Stimulated activated CD8-positive, alpha-beta memory T cell treated with anti-CD3 and anti-CD28 coated beads, Interleukin-4, amount 100 ng/mL, for 48 hours (primary cell): ENCODE measurements at places on chromosomes 4 and X.

DNA sequence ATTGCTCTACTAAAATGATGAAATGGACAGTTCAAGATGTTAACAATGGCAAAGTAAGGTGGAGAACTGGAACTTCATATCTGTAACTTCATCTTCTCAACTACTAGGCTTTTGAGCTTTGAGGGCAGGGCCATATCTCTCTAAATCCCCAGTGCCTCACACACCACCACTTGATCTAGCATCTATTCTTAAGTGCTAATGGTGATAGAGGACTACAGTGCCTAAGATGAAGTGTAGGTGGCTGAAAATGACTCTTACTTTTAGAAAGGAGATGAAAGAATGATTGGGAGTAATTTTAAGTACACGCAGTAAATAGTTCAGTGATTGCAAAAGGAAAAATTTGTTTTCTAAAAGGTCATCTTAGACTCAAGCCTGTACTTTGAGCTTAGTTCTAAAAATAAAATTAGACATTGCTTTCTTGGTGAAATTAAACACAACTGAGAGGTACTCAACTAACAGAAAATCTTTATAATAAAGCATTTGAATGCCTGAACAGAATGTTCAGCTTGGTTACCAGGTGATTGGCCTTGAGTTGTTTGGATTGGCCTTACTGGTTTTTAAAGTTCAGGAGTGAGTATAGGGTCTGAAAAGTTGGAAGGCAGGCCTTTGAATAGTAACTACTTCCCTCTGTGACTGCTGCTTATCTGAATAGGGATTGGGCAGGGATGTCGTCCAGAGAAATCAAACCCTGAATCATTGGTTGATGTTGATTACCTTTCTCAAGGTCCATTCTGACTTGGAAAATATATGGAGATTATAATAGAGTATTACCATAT lies 45.4 kb downstream of the DIAPH2 start:
- no peak for DNase-seq

DNA sequence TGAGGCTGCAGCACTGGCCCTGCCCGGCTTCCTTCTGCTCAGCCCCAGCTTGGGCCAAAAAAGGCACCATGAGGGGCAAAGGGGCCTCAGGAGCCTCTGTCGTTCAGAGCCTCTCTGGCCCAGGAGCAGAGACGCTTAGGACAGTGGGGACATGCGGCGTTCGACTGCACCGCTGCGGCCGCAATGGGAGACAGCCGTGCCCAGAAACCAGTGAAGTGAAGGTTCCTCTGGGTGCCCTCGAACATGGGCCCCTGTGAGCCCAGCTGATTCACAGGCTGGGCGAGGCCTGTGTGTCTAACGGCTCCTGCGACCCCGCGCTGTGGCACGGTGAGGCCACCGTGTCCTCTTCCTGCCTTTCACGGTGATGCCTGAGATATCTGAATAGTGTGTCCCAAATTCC lies 235.0 kb downstream of the AFAP1 start:
- no peak for DNase-seq

- DNase-seq = no peak
Observed at GRCh38 chr4:41215155-41215554, 813 bp upstream of the APBB2 start.

DNA sequence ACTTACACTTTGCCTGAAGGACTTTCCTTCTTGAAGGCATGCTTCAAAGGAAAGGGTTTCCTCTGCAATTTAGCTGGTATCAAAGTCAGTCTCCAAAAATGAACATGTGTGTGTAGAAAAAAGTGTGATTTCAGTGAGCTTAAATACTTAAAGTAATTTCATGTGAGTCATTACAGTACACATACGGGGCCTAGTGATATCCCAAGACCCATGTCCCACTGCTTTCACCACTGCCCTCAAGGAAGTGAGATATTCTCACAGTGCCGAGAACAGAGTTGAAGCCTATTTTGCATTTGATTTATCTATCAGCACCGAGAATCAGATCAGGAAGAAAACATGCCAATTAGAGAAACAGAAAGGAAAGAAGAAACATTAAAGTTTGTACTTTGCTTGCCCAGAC lies 61.0 kb downstream of the CHST7 start:
- no peak for DNase-seq

- no peak for DNase-seq
Observed at GRCh38 chrX:15194146-15194545, 75.7 kb downstream of the ASB9 start.

DNA sequence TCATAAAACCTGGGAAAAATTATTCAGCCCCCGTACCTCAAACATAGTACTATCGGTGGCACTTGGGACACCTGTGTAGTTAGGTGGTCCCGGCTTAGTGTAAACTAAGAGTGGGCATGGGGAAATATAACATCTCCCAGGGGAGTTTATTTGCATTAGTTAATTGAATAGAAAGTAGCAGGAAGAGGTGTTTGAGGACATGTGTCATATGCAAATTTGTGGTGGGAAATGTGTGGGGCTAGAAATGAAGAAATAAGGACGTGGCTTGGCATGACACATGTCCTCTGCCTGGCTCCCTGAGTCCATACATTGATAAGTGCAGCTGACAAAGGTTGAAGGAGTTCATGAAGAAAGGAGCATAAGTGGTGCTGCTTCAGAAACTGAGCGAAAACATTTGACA lies 483.6 kb downstream of the SH2D1A start:
- DNase-seq = no peak

GRCh38 chr4:95251568-95251967 lies 297.2 kb downstream of the UNC5C start:
- DNase-seq = no peak

GRCh38 chr4:171667906-171668305 lies 145.3 kb upstream of the GALNTL6 start:
- no peak for DNase-seq

DNA sequence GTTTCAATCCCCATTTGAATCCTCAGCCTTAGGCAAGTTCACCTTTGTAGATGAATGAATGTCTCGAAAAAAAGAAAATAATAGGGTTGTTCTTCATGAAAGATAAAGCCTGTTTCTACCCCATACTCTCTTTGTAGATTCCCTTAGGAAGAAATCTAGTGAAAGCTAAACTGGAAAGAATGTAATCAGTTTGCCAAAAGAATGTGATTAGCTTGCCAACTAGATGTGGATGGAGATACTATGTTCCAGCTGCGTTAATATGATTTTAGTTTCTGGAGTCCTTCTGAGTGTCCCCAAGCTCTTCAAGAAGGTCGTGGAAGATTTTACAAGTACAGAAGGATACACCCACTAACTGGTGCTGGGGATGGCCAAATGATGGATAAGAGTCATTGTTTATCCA lies 162.3 kb upstream of the EDNRA start:
- no peak for DNase-seq

DNA sequence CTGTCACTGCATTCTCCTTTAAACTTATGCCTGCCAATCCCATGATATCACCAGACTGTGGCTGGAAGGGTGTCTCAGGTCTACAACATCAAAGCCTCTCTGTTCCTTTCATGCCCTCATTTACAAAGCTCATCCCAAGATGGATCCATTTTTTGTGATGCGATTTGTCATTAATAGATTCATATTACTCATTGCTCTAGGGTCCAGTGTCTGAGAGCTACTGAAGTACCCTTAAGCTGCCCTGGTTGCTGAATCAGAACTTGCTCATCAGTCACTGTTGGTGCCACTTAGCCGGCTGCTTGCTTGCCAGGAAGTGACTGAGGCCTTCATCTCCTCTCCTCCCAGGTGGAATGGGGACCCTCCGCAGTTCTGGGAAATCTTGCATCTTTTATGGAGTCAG lies 395.5 kb upstream of the BOD1L1 start:
- DNase-seq = no peak

- DNase-seq = no peak
Observed at GRCh38 chrX:2325076-2325784, 175.5 kb downstream of the DHRSX start.

DNA sequence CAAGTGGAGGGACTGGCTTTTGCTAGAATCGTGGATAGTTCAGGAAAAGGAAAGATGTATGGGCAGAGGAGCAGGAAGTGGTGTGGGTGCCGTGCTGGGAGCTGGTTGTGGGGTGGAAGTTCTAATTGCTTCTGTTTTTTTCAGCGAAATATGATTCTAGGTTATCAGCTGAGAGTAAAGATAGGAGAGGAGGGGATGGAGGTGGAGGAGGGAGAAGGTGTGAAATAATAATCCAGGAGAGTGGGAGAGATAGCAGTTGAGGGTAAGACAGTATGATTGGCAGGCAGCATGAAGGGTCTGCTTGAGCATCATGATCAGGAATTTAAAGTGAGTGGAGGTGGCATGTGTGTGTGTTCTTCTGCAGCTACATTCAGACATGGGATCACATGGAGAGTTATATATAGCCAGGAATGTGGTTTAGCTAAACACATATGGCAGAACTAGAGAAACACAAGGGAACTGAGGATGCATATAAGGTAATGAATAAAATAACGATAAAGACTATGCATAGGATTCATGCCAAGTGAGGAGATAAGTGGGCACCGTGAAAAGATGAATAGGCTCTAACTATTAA lies 133.7 kb downstream of the ANK2 start:
- no peak for DNase-seq

- no peak for DNase-seq
Observed at GRCh38 chr4:8599657-8600056, 7.1 kb downstream of the CPZ start.

DNA sequence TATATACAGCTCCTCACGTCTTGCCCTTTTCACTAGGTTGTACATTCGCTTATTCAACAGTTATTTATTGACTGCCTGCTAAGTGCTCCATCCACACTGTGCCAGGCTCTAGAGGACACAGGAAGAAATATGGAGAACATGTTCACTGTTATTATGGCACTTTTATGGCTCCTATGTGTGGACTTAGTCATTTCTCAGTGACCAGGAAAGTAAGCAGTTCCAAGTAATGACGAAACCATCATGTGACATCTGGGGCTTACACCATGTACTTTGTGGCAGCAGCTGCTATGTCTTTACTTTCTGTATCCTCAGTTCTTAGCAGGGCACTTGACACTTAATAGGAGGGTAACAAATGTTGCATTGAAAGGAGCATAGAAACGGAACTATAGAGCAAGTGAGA lies 278.0 kb downstream of the ANK2 start:
- no peak for DNase-seq

DNA sequence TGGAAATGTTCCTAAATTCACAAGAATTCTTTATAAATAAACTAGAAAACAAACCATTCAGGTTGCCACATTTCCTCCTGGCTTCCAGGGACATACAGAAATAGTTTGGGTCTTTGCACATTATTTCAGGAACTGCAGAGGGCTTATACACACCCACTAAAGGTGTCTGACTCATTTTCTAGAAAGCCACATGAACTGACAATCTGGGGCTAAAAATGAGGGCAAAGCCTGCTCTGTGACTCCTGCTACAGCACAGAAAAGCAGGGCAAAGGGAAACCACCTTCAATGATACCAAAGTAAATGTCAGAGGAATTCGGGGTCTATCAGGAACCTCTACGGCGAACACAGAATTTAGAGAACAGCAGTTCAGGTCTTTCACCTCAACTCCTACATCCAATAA lies 112.2 kb upstream of the MAP3K15 start:
- no peak for DNase-seq

- no peak for DNase-seq
Observed at GRCh38 chr4:55488716-55489115, 58.0 kb downstream of the CLOCK start.

DNA sequence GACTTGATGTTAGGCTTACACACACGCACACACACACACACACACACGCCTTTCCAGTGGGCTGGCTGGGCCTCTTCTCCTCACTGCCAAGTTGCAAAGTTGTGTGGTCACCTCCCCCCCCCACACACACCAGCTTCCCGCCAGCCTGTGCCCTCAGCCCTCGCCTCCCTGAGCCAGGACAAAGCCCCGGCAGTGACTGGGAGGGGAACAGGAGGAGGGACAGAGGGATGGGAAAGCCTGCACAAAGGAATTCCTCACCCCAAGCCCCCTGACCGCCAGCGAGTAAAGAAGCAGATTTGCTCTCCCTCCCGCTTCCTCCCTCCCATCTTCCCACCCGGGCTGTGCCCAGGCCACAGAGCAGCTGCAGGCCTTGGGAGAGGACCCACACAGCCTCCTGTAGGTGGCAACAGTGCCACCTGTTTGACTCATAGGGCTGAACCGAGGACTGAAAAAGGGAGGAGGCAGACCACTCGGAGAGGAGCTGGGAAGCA lies at the start of gene GDPD2:
GDPD2 (plus strand) TSS at position 464 of the 491 bp plus-strand sequence. CDS start 1,671 bp downstream, outside the sequence.
- no peak for DNase-seq

DNA sequence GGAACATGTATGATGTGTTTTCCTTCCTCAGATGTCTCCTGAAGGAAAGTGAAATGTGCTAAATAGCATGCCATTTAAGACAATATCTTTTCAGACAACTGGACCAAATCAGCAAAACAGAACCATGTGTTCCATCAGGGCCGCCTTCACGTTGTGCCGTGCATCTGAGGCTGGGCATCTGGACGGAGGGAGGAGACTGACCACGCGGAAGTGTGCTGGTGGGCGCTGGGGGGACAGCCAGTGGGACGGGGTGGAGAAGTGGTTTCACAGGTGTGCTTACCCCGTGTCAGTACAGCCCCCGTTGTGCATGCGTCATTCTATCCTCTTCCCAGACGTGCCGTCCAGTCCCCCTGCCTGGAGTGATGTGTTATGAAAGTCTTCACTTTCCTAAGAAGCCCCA lies 342.1 kb upstream of the FAT1 start:
- DNase-seq = no peak

GRCh38 chr4:133910165-133910564 lies 291.4 kb downstream of the PABPC4L start:
- DNase-seq = no peak

DNA sequence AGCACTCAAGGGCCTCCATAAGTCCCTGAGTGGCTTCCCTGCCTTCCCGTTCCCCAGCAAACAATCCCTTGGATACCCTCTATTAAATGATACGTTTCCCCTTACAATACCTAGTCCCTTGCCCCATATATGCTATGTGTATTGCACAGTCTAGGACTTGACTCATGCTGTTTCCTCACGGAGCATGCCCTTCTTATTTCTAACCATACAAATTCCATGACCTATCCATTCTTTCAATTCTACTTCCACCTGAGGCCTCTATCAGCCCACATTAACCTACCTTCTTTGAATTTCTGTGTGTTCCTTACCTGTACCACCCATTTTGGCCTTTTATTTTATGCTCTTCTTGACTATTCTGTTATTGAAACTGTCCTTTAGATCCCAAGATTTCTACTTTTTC lies 2.9 kb upstream of the PGRMC2 start:
- no peak for DNase-seq

DNA sequence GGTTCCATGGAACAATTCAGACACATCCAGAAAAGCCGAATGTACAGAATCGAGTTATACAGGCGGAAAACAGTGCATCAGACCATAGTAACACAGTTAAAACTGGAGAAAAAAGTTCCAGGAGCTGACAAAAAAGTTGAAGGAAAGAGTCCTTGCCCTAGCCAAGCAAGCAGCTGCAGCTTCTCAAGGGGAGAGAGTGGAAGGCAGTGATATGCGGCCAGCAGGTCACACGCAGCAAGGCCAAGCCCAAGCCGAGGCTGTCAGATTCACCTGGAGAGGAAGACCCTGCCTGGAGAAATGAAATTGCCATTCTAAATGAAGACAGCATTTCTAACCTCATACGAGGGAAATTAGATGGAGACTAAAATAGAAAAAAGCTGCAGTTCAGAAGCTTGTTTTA lies 55.8 kb downstream of the RGS12 start:
- no peak for DNase-seq

DNA sequence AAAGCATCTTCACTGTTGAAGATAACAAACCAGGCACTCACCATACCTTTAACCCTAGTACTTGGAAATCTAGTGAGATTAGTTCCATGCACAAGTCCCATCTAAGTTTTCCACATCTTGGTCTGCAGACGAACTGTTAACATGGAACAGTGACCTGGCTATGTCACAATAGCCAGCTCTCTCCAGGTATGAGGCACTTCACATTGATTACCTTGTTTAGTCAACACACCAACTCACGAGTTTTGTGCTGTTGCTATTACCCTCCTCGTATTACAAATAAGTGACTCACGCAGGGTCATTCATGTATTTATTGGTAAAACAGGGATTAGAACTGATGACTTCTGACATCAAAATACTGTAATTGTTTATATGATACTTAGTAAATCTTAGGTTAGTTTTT lies 36.4 kb upstream of the FRAS1 start:
- DNase-seq = no peak
